ENCODE measurements at places on chromosomes 4 and X.
A peak's percentile ranks its signal among the peaks of the same experiment; 100 is the strongest.

DNA sequence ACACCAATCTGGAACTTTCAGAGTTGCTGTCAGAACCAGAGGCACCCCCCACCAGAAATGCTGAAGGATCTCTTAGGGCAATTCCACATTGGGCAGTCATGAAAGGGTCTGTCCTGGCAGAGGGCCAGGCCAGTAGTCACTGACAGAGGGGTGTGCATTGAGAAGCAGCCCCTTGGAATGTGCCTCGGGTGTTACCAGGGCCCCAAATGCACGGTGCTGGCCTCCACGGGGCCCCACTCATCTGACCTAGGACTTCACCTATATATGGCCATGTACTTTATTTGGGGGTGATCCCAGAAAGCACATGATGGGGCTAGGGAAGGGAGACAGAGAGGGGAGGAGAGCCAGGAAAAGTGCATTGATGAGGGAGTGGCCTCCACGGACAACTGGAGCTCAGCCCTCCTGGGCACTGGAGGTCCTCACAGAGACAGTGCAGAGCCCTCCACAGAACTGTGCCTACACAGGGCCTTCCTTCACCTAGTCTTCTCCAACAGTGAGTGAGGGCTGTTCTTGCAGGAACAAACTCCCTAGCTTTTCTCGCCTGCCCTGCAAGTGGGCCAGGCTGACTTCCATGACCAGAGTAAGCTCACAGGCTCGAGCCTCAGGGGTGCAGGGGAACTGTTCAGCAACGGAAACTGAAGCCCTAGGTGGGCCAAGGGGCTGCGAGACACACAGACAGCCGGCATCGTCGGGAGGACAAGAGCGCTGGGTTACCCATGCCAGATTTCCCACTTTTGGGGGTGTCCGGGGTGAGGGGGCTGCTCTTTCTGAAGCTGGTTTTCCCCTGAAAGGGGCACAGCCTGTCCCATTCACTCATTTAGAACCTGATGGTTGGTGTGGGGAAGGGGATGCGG is 136.2 kb downstream of the HMX1 start:
- DNase-seq, result no peak

- DNase-seq, result no peak
Observed at GRCh38 chr4:13329963-13330362, 154.2 kb downstream of the RAB28 start.

GRCh38 chrX:7159149-7159861 is 11.4 kb upstream of the PUDP start:
- DNase-seq, result no peak

GRCh38 chr4:111937368-111937767 is 207.9 kb upstream of the FAM241A start:
- no peak for DNase-seq

- no peak for DNase-seq
Observed at GRCh38 chr4:3177905-3178304, 71.1 kb upstream of the MSANTD1 start.

DNA sequence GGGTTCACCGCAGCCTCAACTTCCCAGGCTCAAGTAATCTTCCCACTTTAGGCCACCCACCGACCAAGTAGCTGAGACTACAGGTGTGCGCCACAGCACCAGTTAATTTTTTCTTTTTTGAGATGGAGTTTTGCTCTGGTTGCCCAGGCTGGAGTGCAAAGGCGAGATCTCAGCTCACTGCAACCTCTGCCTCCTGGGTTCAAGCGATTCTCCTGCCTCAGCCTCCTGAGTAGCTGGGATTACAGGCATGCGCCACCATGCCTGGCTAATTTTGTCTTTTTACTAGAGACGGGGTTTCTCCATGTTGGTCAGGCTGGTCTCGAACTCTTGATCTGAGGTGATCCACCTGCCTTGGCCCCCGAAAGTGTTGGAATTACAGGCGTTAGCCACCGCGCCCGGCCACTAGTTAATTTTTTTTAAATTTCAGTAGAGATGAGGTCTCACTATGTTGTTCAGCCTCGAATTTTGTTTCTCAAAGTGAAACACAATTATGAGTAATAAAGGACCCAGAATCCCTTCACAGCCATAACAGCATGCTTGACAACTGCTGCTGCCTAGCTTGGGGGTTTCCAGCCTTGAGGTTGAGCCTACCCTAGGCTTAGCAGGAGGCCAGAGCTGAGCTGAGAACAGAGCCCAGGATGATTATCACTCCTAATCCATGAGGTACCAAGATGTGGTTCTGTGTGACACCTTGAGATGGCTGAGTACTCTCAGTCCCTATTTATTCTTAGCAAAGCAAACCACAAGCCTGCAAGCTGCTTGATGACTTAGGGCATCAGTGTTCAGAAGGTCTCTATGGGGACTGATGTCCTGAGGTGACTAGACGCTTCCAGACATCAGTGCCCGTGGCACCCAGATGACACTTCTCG is 41.6 kb upstream of the NKRF start:
- DNase-seq, result peak; percentile 56

GRCh38 chr4:7255488-7255881 is 63.1 kb downstream of the SORCS2 start:
- DNase-seq, result no peak

GRCh38 chrX:100642290-100642689 is 1.7 kb upstream of the SRPX2 start:
- no peak for DNase-seq

DNA sequence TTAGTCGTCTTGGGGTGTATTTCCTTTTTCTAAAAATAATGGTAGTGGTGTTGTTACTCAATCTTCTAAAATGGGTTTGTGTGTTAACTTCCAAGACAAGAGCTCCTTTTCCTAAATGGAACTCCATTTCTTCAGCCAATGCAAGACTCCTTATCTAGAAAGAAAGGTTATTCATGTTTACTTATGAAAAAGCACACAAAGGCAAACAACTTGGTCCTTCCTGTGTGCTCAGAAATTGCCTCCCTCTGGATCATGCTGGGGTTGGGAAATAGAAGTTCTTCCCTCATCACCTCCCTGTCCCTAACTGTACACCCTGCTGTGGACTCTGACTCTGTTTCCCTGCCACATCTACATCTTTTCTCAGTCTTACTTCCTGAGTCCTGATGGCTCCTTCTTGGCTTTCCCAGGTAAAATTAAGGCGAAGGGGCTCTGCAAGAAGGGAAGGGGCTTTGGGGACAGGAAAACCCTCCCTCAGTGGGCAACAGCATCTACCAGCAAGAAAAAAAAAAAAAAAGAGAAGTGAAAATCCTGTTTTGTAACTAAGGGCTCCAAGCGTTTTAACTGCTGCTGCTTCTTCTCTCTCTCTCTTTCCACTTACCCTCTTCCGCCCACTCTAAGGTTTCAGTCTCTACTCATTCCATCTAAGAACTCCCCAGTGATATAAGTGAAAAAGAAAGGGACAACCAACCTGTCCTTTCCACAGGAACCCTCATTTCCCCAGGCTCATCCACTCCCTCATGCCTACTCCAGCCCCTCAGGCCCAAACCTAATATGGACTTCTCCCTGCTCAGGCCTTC is 19.8 kb upstream of the TASL start:
- DNase-seq, result no peak

- DNase-seq, result peak; percentile 19
Observed at GRCh38 chrX:21479695-21480270, 105.6 kb downstream of the CNKSR2 start.

GRCh38 chr4:20639346-20639745 is 60.9 kb upstream of the PACRGL start:
- no peak for DNase-seq

- DNase-seq, result no peak
Observed at GRCh38 chrX:137427426-137427778, 138.5 kb upstream of the ZIC3 start.

- no peak for DNase-seq
Observed at GRCh38 chr4:112664611-112665010, 27.7 kb downstream of the LARP7 start.

GRCh38 chrX:29488919-29489318 is 726.4 kb upstream of the MAGEB2 start:
- DNase-seq, result no peak

- DNase-seq, result no peak
Observed at GRCh38 chr4:158201322-158201721, 9.0 kb upstream of the TMEM144 start.

DNA sequence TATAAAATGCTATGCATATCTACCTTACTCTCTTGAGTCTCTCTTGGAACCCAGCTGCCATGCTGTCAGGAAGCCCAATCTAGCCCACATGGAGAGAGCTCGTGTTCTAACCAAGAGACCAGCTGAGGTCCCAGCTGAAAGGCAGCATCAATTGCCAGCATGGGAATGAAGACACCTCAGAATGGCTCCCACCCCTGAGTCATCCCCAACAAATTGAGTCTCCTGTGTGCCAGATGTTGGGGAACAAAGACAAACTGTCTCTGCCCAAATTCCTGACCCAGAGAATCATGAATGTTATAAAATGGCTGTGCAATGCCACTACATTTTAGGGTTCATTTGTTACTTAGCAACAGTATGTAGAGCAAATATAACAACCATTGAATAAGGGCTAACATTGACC is 105.2 kb upstream of the STX18 start:
- DNase-seq, result no peak

- DNase-seq, result no peak
Observed at GRCh38 chr4:188754372-188755002, 615.2 kb downstream of the TRIML1 start.

DNA sequence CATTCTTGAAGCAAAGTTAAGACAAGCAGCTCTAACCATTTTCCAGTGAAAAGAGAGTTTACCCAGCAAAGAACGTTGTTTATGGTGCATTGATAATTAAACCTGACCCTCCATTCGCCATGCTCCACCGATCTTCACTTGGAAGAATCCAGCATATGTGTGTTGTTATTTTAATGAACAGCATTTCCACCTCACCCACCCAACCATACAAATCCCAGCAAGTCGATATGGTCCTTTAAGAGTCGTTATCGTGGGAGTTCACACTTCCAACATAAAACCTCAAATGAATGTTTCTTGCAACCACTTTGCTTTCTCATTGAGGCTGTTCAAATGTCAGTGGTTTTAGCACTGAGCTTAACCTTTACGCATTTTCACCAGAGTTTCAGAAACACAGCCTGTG is 147.4 kb upstream of the LDB2 start:
- DNase-seq, result no peak

GRCh38 chr4:7564242-7564641 is 129.5 kb upstream of the PSAPL1 start:
- DNase-seq, result no peak

- DNase-seq, result no peak
Observed at GRCh38 chrX:38279188-38279587, 48.1 kb downstream of the RPGR start.

- no peak for DNase-seq
Observed at GRCh38 chrX:119155416-119156035, 27.9 kb upstream of the KIAA1210 start.

- DNase-seq, result no peak
Observed at GRCh38 chr4:1993169-1993516, 15.6 kb downstream of the NELFA start.

GRCh38 chrX:34509394-34509793 is 147.7 kb downstream of the TMEM47 start:
- DNase-seq, result no peak

GRCh38 chr4:185207466-185207865 is 1.9 kb upstream of the SNX25 start:
- no peak for DNase-seq

GRCh38 chrX:151725338-151725614 is 9.3 kb upstream of the CNGA2 start:
- DNase-seq, result no peak

DNA sequence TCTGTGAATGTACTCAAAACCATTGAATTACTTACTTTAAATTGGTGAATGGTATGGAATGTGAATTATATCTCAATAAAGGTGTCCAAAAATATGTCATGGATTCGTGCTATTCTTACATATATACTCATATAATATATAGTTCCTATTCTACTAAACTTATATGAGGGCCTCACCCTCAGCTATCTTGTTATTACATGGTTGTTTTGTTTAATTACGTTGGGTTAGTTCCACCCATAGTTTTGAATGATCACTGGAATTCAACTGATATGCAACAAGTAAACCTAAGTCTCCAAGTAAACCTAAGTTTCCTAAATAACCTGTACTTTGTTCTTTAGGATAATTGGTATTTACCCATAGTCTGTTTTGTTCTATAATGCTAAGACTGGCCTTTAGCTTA is 30.6 kb upstream of the CD99L2 start:
- DNase-seq, result no peak

GRCh38 chr4:14184265-14184664 is 556.7 kb upstream of the BOD1L1 start:
- no peak for DNase-seq

DNA sequence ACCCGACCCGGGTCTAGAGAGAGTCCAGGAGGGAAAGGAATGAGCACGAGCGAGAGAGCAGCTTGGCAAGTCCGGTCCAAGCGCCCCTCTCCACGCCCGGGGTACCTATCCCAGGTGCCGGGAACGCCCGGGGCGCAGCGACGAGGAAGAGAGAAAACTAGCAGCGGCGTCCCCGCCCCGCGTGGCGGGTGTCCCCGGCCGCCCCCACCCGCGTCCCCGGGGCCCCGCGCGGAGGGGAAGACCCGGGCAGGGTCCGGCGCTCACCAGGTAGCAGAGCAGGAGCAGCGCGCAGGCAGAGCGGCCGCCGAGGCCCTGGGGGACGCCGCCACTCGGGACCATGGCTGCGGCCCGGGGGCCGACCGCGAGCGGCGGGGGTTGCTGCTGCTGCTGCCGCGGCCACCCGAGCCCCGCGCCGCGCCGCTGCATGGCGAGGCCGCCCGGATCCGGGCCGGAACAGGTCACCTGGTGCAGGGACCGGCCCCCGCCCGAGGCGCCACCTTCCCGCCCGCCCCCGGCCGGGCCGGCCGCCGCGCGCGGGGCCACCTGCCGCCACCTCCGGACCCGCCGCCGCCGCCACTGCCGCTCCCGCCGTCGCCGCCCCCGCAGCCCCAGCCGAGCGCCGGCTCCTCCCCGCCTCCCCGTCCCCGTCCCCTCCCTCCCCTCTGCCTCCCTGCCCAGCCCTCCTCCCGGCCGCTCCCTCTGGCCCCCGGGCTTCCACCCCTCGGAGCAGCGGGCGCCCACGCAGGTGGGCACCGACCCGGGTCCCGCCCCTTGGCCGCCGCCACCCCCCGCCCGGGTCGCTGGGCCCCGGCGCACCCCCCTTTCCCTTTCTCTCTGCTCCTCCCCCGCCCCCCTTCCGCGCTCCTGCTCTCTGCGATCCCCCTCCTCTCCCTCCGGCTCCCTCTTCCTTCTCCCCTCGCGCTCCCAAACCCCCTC is at the start of gene SEL1L3:
TSS of gene SEL1L3 (minus strand) at position 578 of the 936 bp plus-strand sequence. CDS start at position 426, 152 bp downstream.
- peak; percentile 36 for DNase-seq

GRCh38 chr4:168919706-168920324 is 90.2 kb downstream of the CBR4 start:
- DNase-seq, result no peak

DNA sequence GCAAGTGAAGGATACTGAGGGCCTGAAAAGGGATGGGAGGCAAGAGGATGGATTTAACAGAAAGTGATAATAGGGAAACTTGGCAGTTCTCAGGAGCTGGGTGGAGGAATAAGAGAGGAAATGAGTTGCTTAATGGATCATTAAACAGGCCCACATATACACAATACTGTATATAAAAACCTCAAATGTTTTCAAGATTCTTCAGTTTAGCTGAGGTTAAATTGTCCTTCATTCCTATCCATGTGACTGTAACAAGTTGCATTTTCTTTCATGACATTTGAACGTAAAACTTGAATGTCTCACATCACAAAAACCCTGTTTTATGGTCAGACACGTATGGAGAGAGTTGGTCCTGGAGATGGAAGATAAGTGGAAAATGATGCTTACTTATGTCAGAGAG is 76.5 kb upstream of the PLAC8 start:
- DNase-seq, result no peak

GRCh38 chr4:8602686-8603430 is 10.3 kb downstream of the CPZ start:
- DNase-seq, result no peak
